NCI-H510A (cell line): ENCODE measurements at places on chromosomes 7 and 10.

GRCh38 chr7:41142904-41143473, 559.9 kb downstream of the INHBA start:
- DNase-seq = no peak

DNA sequence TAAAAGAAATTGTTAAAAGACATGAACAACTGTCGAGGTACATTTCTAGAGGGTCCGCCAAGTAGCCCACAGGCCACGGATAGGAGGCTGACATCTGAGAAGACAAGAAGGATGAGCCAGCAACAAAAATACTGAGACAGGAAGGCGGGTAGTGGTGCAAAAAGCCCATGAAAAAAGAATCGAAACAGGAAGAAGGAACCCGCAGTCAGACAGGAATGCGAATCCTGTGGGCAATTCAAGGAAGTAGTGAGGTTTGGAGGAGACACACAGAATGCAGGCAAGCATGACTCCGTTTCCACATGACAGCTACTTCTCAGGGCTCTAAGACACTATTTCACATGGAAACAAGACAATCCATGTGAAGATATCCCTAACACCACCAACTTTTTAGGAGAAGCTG, 125.2 kb downstream of the DOCK4 start:
- no peak for DNase-seq

DNA sequence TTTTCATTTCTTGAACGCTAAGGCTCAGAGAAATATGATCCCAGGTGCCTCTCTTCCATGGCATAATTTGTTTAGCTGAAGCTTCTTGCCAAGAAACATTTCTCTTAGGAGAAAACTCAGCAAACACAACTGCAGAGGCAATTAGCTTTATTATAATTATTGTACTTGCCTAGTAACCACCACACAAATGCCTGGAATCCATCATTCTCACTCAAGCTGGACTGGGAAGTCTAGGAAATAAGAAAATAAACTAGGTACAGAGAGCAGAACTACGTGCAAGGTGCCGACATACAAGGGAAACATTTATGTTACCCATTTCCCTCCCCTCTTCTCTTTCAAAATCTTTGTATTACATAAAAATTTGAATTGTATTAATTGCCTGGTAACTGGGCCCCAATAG, 15.1 kb downstream of the SLC35B4 start:
- no peak for DNase-seq

GRCh38 chr7:341841-342638, 52.1 kb downstream of the FOXL3 start:
- no peak for DNase-seq

- no peak for DNase-seq
Measured at GRCh38 chr10:32413513-32413912, 32.4 kb upstream of the CCDC7 start.

- DNase-seq = no peak
Measured at GRCh38 chr10:64080071-64080470, 558.9 kb downstream of the REEP3 start.

- no peak for DNase-seq
Measured at GRCh38 chr7:70457883-70458680, 673.9 kb upstream of the GALNT17 start.

- no peak for DNase-seq
Measured at GRCh38 chr10:21976739-21977138, 26.8 kb downstream of the DNAJC1 start.

DNA sequence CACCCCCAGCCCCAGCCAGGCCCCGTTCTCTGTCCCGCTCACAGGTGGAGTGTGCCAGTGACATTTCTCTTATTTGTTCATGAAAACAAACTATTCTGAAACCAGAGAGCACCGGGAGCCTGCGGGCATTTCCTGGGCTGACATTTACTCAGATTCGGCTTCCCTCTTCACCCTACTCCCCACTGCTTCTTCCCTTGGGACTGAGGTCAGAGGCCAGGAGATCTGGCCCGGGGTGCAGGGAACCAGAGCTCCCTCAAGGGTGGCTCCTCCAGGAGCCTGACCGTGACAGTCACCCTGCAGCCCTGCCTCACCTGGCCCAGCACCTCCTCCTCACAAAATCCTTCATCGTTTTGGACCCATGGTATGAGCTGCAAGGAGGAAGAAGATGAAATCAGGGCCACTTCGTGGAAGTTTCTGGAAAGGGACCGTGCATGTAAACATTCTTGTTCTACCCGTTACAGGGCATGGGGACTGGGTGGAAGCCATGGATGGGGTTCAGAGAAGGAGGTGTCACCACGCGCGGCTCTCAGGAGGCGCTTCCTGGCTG, 12.2 kb downstream of the BHLHA15 start:
- DNase-seq = no peak

GRCh38 chr7:42162560-42163325, 74.3 kb downstream of the GLI3 start:
- no peak for DNase-seq

GRCh38 chr10:93996551-93996950, 2.8 kb downstream of the PLCE1 start:
- no peak for DNase-seq

DNA sequence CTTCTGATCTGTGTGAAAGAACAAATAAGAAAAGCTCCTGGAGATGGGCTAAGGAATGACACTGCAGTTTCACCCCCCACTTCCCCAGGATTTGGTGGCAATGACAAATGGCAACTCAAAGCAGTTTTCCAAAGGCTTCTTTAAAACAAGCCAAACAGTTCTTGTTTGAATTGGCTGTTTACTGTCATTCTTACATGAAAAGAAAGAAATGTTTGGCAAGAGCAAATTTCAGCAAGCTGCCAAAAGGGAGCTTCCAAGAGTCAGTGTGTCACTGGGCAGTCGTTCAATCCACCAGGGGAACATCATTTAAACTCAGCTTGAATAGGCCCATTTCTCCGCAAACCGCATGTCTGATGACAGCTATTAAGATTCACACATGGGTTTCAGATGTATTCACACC, 119.0 kb upstream of the RHOBTB1 start:
- DNase-seq = no peak

DNA sequence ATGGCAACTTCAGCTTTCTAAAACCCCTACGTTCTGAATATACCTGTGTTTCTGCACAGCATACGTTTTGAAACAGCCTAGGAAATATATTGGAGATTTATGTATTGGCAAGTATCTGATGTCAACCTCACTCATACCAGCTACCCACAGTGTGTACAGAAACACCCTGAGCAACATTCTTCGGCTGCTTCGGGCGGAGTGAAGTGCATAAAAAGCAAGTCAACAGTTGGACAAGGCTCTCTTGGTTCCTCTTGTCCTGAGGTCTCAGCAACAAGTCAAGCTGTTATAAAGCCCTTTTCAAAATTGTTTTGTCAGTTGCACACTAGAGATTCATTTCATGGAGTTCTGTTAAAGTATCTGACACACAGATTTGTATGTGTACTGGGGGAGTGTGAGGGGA, 40.0 kb upstream of the PAPSS2 start:
- DNase-seq = no peak

DNA sequence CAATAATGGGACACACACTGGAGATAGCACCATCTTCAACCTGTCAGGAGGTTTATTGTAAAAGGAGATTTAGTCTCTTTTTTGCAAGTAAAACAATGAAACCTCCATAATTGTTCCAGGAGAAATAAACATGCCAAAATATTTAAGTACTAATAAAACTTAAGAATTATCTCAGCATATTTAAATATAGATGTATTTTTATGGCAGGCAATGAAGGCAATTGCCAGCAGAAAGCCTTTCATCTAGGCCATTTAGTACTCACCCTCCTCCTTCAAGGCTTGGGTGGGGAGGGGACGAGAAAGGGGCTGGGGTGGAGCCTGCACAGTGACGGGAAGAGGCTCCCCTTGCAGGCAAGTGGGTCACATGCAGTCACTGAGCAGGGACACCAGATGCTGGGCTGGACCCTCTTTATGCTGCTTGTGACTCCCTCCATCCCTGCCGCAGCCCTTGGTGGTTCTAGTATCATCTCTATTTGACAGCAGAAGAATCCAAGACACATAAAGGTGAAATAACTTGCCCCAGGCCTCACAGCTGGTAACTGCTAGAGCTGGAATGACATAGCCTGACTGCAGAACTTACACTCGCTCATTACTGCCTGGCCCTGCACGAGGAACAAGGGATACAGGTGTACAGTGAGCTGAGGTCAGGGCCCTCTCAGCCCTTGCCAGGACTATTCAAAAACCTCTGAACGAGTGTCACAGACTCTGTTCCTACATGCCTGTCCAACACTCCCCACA, 449.5 kb upstream of the ZMIZ1 start:
- DNase-seq = no peak

DNA sequence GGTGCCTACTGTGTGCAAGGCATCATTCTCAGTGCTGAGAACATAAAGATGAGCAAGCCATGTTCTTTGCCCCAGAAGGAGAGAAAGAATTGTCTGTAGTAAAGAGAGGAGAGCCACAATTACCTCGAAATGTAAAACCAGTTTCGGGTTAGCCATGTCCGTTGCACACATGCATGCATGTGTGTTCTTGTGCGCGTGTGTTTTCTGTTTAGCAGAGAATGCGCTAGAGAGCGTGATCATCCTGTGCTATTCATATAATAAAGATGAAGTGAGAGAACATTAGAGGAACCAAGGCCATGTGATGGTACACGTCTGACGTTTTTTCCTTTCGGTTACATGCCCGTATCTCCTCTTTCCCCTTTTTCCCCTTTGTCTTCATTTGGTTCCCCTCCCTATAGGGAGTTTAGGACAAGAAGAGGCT, 158.2 kb downstream of the CELF2 start:
- DNase-seq = no peak

DNA sequence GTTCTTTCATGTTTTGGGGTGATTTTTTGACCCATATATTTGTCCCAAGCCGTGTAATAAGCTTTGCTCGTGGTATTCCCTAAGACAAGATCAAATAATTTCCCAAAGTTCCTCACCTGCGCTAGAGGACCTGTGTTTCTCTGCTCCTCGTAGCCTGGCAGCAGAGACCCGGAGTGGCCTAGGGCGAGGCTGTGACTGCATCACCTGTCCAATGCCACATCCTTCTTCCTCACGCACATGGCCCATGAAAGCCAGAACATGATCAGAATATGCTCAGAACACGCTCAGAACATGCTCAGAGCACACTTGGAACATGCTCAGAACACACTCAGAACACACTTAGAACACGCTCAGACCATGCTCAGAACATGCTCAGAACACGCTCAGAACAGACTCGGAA, 23.8 kb downstream of the EN2 start:
- no peak for DNase-seq

- DNase-seq = no peak
Measured at GRCh38 chr10:129369566-129369965, 97.5 kb upstream of the MGMT start.

DNA sequence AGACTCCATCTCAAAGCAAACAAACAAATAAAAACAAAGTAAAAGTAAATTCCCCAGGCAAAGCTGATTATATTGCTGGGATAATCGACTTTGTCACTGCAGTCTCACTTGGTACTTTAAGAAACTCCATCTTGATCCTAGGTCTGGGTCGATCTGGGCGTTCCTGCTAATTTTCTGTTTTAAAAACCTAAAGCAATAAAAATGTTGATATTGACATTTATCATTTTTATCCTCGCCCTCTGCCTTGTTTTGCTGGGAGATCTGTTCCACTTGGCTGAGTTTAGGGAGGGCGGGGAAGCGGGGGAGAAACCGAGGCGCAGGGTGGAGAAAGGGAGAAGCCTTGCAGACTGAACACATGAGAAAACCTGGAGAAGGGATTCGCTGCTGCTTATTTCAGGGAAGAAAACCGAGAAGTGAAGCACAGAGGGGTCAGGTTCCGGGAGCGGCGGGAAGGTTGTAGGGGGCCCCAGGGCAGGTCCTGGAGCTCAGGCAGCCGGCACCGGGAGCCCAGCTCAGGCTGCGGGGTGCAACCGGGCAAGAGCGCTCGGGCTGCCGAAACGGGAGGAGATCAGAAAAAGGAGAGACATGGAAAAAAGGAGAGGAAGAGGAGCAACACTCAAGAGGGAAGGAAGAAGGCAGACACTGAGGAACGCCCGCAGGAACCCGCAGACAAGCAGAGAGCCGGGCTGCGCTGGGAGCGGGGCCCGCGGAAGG, 27.3 kb upstream of the KMT2C start:
- DNase-seq = no peak

DNA sequence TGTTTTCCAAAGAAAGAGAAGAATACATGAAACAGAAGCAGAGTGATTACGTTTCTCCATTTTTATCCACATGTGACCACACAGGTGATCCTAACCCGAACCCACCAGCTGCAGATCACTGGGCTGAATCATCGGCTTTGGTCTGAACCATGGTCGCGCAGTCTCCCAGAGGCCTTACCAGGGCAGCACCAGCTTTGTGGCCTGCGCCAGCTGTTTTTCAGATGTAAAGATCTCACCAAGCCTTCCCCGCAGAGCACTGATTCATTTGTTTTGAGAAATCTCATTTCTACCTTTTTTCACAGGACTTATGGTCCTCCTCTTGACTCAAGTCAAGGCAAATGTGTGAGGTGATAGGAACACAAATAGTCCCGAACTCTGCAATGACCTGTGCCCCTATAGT, 207.0 kb upstream of the PPP2R2D start:
- no peak for DNase-seq

DNA sequence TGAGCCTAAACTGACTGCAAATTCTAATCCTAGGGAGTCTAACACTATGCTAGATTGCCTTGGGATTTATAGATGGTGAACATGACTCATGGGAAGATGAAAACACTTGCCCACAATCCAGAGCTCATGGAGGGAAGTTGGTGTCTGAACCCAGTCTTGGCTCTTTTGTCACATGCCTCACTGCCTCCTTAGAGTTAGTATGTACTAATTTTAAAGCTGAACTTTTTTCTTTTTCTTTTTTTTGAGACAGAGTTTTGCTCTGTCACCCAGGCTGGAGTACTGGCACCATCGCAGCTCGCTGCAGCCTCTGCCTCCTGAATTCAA, 14.4 kb downstream of the MRPL32 start:
- DNase-seq = no peak

GRCh38 chr10:131926253-131926652, 25.4 kb downstream of the PPP2R2D start:
- DNase-seq = no peak

DNA sequence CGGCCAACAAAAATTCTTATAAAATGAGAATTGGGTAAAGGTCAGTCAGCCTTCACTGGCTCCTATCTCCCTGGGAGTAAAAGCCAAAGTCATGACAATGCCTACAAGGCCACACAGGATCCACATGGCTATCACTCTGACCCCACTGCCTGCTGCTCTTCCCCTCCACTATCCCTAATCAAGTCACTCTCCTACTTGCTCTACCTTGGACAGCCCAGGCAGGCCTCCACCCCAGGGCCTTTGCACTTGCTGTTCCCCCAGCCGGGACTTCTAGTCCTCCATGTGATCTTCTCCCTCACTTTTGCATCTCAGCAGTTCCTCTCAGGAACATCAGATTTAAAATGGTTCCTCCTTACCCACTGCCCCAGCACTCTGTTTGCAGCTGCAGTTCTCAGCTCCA, 50.6 kb downstream of the PRR15 start:
- DNase-seq = no peak

DNA sequence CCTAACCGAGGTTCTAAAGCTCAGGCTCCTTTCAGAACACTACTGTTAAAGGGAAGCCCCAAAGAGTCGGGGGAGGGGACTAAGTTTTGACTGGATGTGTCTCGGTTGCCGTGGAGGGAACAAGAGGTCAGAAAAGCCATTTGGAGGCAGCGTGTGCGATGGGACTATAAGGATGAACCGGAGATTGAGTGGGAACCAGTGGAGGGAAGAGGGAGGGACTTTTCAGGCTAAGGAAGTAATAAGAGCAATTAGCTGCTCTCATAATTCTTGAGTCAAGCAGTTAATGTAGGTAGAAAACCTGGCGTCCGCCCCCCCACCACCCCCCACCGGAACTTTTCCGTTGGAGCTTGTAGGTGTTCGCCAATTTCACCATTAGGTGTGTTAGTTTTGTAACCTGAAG, 491 bp upstream of the AKAP9 start:
- DNase-seq = no peak

GRCh38 chr7:155533827-155534690, 12.3 kb downstream of the CNPY1 start:
- DNase-seq = no peak

GRCh38 chr7:44469461-44470134, 20.9 kb downstream of the NUDCD3 start:
- no peak for DNase-seq
